ENCODE measurements at places on chromosomes 3 and 15. TPM values are rescaled to one million over a fixed set of nuclear protein-coding genes. Genes with fewer than 3 reads are reported as not detected.

PIK3CB gene
- 19.0 TPM for total RNA-seq

PAQR9 gene
- 0.21 TPM for total RNA-seq

SLC12A1 gene
- total RNA-seq: 0.26 TPM

NANOGP8 gene
- total RNA-seq: 221 TPM

SPRED1 gene
- 27.5 TPM for total RNA-seq

DUOXA2 gene
- total RNA-seq: not detected

SLC15A2 gene
- total RNA-seq: 1.7 TPM

CPN2 gene
- total RNA-seq: 0.21 TPM

C2CD4B gene
- total RNA-seq: 0.31 TPM

LIPH gene
- total RNA-seq: 0.21 TPM

LRTM1 gene
- total RNA-seq: not detected

CLSTN2 gene
- total RNA-seq: 0.15 TPM

GCSAM gene
- total RNA-seq: not detected

ZNF620 gene
- 8.8 TPM for total RNA-seq

CPNE9 gene
- 0.38 TPM for total RNA-seq

TRIM42 gene
- total RNA-seq: not detected

MESD gene
- 24.0 TPM for total RNA-seq

CCDC39 gene
- total RNA-seq: not detected

CHST14 gene
- 11.7 TPM for total RNA-seq

PATL2 gene
- total RNA-seq: 0.24 TPM
